MCF 10A (cell line): ENCODE measurements at places on chromosomes 3 and 15. TPM values are rescaled to one million over a fixed set of nuclear protein-coding genes. Genes with fewer than 3 reads are reported as not detected.

Gene TMEM108
- not detected in 2 replicates for total RNA-seq

Gene LRRC31
- not detected in 2 replicates for total RNA-seq

Gene PRSS50
- not detected in 2 replicates for total RNA-seq

Gene SLC22A13
- 1.7 and 1.9 TPM in 2 replicates for total RNA-seq

Gene PXYLP1
- 2.1 and 5.4 TPM in 2 replicates for total RNA-seq

Gene GLT8D1
- total RNA-seq = 42.2 and 48.1 TPM in 2 replicates

Gene SLC15A2
- total RNA-seq = 0.79 and 1.5 TPM in 2 replicates

Gene RARB
- total RNA-seq = not detected in 2 replicates

Gene ZNF620
- 2.8 and 2.9 TPM in 2 replicates for total RNA-seq

Gene ALG1L2
- not detected in 2 replicates for total RNA-seq

Gene TTLL13
- 0.47 TPM in 1 of 2 replicates, not detected in the other for total RNA-seq

Gene CD96
- 0.09 TPM in 1 of 2 replicates, not detected in the other for total RNA-seq

Gene MTFMT
- 14.9 and 15.9 TPM in 2 replicates for total RNA-seq

Gene SYNPR
- total RNA-seq = not detected in 2 replicates

Gene LIPH
- 0.07 and 0.32 TPM in 2 replicates for total RNA-seq

Gene JMJD7
- 9.2 and 13.3 TPM in 2 replicates for total RNA-seq

Gene MST1
- 16.3 and 18.2 TPM in 2 replicates for total RNA-seq

Gene GRK7
- total RNA-seq = not detected in 2 replicates

Gene TIMP4
- not detected in 2 replicates for total RNA-seq

Gene MNS1
- 1.5 TPM in 2 replicates for total RNA-seq

Gene NXPE3
- total RNA-seq = 3.9 and 7.2 TPM in 2 replicates

Gene IRAK2
- total RNA-seq = 6.0 and 7.0 TPM in 2 replicates

Gene WDR53
- 14.4 and 18.8 TPM in 2 replicates for total RNA-seq

Gene SCAMP5
- 0.54 and 0.96 TPM in 2 replicates for total RNA-seq

Gene TMEM266
- total RNA-seq = not detected in 2 replicates

Gene POLQ
- 4.1 and 5.8 TPM in 2 replicates for total RNA-seq

Gene CHDH
- 0.49 and 0.56 TPM in 2 replicates for total RNA-seq

Gene GHSR
- not detected in 2 replicates for total RNA-seq

Gene LRRFIP2
- 76.6 and 92.2 TPM in 2 replicates for total RNA-seq

Gene SHF
- 0.34 and 0.44 TPM in 2 replicates for total RNA-seq

Gene TOMM70
- total RNA-seq = 55.1 and 58.2 TPM in 2 replicates

Gene TRH
- not detected in 2 replicates for total RNA-seq

Gene ADAMTSL3
- 1.2 TPM in 2 replicates for total RNA-seq

Gene CCDC13
- total RNA-seq = 1.1 and 1.3 TPM in 2 replicates

Gene SLC30A4
- total RNA-seq = 3.4 and 3.8 TPM in 2 replicates

Gene TATDN2
- 21.0 and 25.9 TPM in 2 replicates for total RNA-seq

Gene POPDC2
- 0.91 and 0.93 TPM in 2 replicates for total RNA-seq

Gene ZNF774
- 2.6 and 4.8 TPM in 2 replicates for total RNA-seq

Gene TJP1
- total RNA-seq = 114 and 137 TPM in 2 replicates

Gene LEKR1
- 1.3 and 2.2 TPM in 2 replicates for total RNA-seq

Gene TUSC7
- not detected in 2 replicates for total RNA-seq

Gene MINDY4B
- not detected in 2 replicates for total RNA-seq

Gene PIERCE2
- 3.5 and 5.0 TPM in 2 replicates for total RNA-seq

Gene NANOGP8
- 0.75 TPM in 1 of 2 replicates, not detected in the other for total RNA-seq

Gene CNTN3
- 2.6 and 3.5 TPM in 2 replicates for total RNA-seq

Gene GPR149
- total RNA-seq = not detected in 2 replicates

Gene SPINK8
- total RNA-seq = not detected in 2 replicates

Gene SI
- total RNA-seq = not detected in 2 replicates

Gene GNL3
- 163 and 200 TPM in 2 replicates for total RNA-seq

Gene PLSCR5
- total RNA-seq = not detected in 2 replicates

Gene MYEF2
- 27.6 and 28.4 TPM in 2 replicates for total RNA-seq

Gene AP3S2
- total RNA-seq = 38.4 and 39.5 TPM in 2 replicates

Gene ADAMTS7
- total RNA-seq = 10.7 and 10.8 TPM in 2 replicates

Gene GOLGA8K
- not detected in 2 replicates for total RNA-seq

Gene CSPG5
- total RNA-seq = 0.44 and 0.71 TPM in 2 replicates

Gene CELF6
- total RNA-seq = 0.26 and 0.91 TPM in 2 replicates

Gene CD200R1L
- not detected in 2 replicates for total RNA-seq

Gene CCDC9B
- total RNA-seq = 36.0 and 45.3 TPM in 2 replicates

Gene CHAC1
- 35.5 and 49.4 TPM in 2 replicates for total RNA-seq
